ENCODE measurements at places on chromosomes 2 and 18.
A peak's percentile ranks its signal among the peaks of the same experiment; 100 is the strongest.

DNA sequence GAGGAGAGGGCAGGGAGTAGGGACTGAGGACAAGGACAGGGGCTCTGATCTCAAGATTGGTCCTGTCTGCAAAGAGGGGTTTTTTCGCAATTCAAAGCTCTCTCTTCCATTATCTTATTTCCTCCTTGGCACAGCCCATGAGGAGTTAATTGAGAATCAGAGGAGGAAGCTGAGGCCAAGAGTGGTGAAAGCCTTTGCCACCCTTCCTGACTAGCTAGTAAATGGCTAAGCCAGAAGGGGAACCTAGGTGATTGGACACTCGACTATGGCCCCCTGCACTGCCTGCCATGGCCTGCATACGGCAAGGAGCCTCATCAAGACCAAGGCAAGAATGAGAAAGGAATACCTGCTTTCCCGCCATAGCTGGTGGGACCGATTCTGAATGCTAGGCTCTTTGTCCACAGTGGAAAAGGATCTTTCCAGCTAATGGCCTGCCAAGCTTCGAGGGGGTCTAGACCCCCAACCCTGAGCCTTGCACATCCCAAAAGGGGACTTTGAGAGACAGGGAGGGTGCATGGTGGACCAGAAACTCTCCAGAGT is 237.9 kb downstream of the HAUS1 start:
- no peak for DNase-seq

GRCh38 chr2:223230352-223230751 is 178.4 kb downstream of the KCNE4 start:
- no peak for DNase-seq

GRCh38 chr18:78979730-78980278 is at the start of gene SALL3:
Gene SALL3 (plus strand): TSS chr18:78979818. CDS start chr18:78980275, 457 bp downstream.
- no peak for DNase-seq

DNA sequence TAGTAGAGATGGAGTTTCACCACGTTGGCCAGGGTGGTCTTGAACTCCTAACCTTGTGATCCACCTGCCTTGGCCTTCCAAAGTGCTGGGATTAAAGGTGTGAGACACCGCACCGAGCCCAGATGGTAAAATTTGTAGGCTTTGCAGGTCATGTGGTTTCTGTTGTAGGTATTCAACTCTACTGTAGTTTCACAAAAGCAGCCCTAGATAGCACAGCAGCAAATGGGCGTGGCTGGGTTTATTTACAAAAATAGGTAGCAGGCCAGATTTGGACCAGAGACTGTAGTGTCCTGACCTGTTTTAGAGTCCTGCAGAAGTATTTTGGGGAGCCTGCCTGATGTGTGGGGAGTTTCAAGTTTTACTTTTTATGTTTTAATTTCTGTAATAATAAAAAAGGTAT is 84.1 kb upstream of the RASGRP3 start:
- no peak for DNase-seq

GRCh38 chr2:147977679-147978078 is 42.9 kb downstream of the ORC4 start:
- DNase-seq, result no peak

DNA sequence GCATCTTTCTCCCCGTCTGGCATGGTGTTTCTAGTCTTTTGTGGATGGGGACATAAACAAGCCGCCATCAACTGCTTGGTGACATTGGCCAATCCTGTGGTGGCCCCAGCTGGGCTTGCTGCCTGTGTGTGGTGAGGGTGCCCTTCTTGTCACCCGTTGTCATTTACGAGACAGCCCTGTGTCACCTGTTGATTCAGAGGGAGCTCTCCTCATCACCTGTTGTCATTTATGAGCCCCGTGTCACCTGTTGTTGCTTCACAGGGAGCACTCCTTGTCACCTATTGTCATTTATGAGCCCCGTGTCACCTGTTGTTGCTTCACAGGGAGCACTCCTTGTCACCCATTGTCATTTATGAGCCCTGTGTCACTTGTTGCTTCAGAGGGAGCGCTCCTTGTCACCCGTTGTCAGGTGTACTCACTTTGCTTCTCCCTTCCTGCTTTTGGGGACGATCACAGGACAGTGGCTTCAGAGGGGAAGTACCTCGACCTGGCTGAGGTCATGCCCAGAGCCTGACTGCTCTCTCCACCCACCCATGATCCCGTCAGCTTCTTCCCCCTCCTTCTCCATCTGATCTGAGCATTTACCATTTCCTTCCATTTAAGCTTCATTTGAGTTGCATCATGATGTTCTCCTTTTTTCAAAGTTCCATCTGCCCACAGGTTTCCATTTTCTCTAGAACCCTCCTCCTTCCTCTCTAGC is 29.1 kb downstream of the HPCAL1 start:
- no peak for DNase-seq

GRCh38 chr2:175981551-175981950 is 20.5 kb downstream of the LNPK start:
- no peak for DNase-seq

DNA sequence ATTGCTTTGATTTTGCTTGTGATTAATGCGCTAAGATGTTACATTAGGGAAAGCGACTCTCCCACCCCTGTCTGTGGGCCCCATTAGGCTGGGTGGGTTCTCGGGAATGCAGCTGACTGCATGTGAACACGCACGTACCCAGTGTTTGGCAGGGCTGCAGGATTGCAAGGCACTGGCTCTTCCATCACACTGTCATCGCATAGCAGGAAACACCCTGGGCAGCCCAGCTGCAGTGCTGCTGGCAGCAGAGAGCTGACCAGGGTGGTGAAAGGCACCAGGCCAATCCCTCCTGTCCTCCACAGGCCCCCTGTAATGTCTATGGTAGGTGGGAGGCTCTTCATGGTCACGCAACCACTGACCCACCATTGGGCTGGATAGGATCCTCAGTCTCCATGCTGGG is 34.4 kb upstream of the FZD7 start:
- DNase-seq, result no peak

GRCh38 chr2:218406209-218406948 is 6.7 kb downstream of the CTDSP1 start:
- peak; percentile 97 for DNase-seq

- DNase-seq, result no peak
Observed at GRCh38 chr2:42185220-42185921, 16.2 kb downstream of the EML4 start.

DNA sequence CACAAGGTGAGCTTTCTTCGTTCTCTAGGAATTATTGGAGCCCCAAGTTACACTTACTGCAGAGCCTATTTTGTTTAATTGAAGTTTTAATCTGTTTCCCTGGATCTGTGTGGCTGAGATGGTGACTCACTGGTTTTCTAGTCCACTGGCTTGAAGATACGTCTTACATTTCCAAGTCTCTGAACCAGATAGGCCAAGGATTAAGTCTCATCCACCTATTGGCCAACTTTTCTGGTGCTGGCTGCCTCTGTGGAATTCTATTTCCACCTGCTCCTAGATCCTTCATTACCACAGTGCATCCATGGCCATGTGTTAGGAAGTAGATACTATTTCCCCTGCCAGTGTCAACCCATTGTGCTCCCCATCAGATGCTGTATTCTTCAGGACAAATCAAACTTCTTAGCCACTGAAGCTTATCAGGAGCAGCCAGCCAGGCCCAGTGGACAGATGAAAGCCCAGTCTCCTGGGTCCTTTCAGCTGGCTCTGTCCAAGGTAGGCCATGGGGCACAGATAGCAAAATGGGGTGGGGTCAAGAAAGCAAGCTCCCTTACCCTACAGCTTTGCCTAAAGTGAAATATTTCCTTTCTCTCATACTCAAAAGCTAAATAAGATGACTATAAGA is 198.8 kb upstream of the TCF4 start:
- no peak for DNase-seq

- DNase-seq, result no peak
Observed at GRCh38 chr2:142048581-142048980, 82.2 kb downstream of the LRP1B start.

- no peak for DNase-seq
Observed at GRCh38 chr2:96772903-96773671, 12.4 kb downstream of the CNNM4 start.

DNA sequence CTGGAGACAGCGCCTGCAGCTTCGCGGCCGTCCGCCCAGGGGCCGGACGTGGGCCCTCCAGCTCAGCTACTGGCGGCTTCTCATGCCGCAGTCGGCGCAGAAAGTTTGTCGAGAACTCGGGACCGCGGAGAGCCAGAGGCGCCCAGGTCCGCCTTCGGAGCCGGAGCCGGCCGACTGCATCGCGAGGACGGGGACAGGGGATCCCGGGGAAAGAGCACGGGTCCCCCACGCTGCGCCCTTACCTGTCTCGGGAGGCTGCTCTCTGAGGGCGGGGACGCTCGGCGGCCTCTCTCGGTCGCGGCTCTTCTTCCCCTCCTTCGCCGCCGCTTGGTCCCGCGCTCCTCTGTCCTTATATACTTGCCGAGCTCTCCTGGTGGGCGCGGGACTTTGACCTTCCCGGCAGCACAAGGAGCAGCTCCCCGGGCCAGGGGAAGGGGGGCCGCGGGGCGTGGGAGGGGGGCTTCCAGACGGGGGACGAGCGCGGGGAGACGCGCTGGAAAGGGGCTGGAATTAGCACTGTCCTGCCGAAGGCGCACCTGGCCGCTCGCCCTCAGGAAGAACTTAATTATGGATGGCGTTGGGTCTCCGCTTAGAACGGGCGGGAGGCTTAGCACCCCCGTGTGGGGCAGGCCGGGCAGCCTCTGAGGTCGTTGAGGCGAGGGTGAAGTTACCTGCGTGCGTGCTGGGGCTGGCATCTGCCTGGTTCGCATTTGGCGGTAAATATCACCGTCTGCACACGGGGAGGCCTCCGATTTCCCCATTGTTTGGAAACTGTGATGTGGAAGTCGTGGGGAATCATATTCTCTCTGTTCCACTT is at the start of gene POMC:
Gene POMC (minus strand): TSS at position 325 of the 817 bp plus-strand sequence. CDS start 3,808 bp downstream, outside the sequence.
- peak; percentile 40 for DNase-seq

DNA sequence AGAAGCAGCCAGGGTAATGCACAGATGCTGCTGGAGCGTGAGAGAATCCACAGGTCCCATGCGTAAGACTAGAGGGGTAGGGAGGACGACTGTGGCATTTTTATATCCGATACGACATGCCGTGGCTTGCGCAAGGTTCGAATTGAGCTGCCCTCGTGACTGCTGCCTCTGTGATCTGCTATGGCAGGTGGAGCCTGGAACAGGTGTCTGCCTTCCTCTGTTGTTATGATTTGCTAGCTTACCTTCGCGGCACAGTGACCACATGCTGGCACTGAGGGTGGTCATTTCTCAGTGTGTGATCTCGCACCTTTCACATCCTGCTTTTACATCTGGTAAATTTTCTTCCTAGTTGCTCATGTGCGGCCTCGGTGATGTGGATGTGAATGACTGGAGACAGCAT is 240.2 kb downstream of the ALPK2 start:
- no peak for DNase-seq

GRCh38 chr2:54644236-54644635 is 79.2 kb upstream of the EML6 start:
- DNase-seq, result no peak

- DNase-seq, result no peak
Observed at GRCh38 chr2:219309278-219309677, at the start of gene PTPRN. Gene PTPRN (minus strand): TSS chr2:219309401. CDS start chr2:219309332, 69 bp downstream.

DNA sequence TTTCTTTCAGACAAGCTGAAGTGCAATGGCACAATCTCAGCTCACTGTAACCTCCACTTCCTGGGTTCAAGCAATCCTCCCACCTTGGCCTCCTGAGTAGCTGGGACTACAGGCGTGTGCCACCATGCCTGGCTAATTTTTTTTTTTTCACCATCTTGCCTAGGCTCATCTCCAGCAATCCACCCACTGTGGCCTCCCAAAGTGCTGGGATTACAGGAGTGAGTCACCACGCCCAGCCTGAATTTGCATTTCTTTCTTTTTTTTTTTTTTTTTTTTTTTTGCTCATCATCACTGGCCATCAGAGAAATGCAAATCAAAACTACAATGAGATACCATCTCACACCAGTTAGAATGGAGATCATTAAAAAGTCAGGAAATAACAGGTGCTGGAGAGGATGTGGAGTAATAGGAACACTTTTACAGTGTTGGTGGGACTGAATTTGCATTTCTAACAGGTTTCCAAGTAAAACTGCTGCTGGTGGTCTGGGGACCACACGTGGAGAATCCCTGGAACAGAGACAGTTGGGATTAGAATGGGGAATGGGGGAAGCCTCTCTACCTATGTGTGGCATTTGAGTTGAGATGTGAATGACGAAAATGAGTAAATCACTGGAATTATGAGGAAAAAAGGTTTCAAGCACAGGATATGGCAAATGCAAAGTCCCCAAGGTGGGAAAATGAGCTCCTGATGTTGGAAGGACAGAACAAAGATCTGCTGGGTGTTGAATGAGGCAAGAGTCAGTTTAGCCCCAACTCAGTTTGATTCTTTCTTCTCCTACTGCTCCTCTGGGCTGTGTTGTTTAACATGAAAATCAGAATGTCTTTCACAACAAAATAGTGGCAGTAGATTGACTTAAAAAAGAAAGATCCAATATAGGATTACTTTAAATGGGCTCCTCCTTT is 88.8 kb upstream of the MAP4K4 start:
- no peak for DNase-seq

DNA sequence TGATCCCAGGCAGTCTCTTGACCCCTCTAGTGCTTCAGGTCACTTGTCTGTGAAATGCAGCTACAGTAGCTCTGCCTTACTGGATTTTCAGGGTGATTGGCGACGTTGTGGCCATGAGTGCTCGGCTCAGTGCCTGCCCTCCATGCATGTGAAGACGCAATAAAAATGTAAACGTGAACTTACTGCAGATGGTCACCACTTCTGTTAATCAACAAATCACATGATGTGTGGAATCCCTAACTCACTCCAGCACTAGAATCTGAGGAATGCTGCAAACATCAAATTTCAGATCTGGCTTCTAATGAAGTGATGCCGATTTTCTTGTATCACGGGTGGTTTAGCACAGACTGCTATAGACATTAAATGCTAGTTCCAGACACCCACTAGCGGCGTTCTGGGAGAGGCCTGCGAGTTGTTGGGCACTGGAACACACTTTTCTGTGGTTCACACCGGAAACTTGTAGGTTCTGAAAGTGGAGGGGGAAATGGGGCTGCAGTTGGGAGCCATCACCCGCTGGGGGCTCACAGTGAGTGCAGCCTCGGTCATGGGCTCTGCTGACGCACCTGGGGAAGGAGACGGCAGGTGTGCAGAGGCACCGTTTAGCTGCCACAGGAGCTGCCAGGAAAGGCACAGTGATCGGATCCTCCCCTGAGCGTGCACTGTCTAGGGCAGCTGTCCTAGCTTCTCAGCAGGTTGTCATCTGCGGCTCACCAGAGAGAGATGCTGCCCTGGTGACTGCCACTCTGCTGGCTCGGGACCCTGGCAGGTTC is 6.5 kb downstream of the CNDP1 start:
- no peak for DNase-seq

DNA sequence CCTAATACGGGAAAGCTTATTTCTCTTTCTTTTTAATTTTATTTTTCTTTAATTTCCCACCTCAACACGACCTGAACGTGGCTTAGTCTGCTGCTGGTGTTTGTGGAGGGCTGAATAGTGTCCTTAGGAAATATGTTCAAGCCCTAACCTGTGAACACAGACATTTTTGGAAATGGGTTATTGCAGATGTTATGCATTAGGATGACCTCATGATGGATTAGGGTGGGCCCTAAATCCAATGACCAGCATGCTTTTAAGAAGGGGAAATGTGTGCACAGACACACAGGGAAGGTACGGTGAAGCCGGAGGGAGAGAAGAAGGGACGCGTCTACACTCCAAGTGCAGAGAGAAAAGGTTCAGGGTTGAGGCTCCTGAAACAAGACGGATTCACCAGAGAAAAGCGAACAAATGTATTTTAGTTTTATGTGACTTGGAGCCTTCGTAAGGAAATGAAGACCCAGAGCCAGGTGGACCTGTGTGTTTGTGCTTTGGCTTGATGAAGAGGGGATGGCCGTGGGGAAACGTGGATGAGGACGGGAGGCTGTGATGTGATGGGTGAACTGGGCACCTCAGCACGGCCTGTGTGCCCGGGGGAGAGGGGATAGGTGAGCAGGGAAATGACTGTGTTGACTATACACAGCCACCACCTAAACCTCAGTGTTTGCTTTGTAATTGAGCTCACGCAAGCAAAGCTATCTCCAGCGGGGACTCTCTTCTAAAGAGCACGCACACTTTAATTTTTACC is 37.5 kb downstream of the RTP5 start:
- DNase-seq, result no peak
